ENCODE measurements at places on chromosomes 4 and X.

- DNase-seq: no peak
Observed at GRCh38 chr4:137668885-137669545, 136.7 kb upstream of the PCDH18 start.

DNA sequence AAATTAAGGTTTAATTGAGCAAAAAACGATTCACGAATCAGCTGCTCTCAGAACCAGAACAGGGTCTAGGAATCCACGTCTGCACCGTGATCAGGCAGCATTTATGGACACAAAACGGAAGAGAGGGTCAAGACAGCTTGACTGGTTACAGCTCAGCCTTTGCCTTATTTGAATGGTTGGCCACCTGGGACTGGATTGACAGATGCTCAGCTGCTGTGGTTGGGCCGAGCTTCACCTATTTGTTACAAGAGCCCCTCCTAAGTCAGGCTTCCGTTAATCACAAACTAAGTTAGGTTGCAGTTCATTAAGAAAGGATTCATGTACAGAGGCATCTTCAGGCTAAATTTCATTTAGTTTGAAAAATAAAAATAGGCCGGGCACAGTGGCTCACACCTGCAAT, 50.6 kb upstream of the MAN2B2 start:
- no peak for DNase-seq

DNA sequence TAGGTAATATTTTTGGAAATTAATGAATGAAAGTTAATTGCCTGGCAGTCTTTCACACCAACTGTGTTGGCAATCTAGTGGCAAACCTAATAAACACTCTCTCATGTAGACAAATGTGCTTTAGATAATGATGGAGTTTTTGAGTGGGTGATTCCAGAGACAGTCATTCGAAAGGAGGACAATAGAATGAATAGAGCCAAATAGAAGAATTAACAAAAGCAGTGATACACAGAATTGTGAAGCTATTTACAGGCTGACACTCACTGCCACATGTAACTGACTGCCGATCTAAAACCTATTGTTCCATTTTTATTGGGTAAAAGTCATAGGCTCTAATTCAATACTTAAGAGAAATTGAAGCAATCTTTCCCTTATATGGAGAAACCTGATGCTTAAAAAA, 338.5 kb downstream of the PCDH7 start:
- DNase-seq: no peak

- DNase-seq: no peak
Observed at GRCh38 chr4:170051402-170051801, 25.2 kb upstream of the MFAP3L start.

DNA sequence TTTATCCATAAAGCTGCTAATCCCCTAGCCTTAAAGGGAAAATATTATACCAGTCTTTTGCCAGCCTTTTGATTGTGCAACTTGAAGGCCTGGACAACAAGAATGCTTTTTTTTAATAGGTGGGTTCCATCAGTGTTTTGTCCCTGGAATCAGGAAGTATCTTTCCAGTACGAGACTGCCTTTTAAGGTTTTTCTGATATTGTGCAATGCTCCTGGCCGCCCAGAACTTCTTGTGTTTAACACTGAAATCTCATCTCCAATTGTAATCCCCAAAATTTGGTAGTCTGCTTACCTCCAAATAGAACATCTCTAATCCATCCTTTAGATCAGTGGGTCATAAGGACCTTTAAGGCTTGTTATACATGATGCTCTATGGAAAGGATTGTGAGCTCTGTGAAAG, 256.7 kb downstream of the NAF1 start:
- DNase-seq: no peak

- DNase-seq: no peak
Observed at GRCh38 chrX:154321152-154321551, 25.6 kb downstream of the TKTL1 start.
